CD4-positive, alpha-beta T cell (primary cell): ENCODE measurements at places on chromosomes 12 and 14. TPM values are rescaled to one million over a fixed set of nuclear protein-coding genes. Genes with fewer than 3 reads are reported as not detected.

Gene GALC
- 14.9 TPM for total RNA-seq

Gene FOXG1
- not detected for total RNA-seq

Gene KRT72
- 83.4 TPM for total RNA-seq

Gene IL22
- not detected for total RNA-seq

Gene AMN1
- 8.5 TPM for total RNA-seq

Gene GSG1
- not detected for total RNA-seq

Gene GUCY2C
- total RNA-seq, result not detected

Gene CISTR
- total RNA-seq, result not detected

Gene GCH1
- 20.4 TPM for total RNA-seq

Gene SCYL2
- total RNA-seq, result 37.5 TPM

Gene GLIPR1L1
- not detected for total RNA-seq

Gene C14orf132
- 2.0 TPM for total RNA-seq

Gene IGF1
- total RNA-seq, result not detected

Gene A2ML1
- not detected for total RNA-seq

- no peak for DNase-seq
Measured at GRCh38 chr14:24630872-24631477, 3.0 kb downstream of the GZMB start.

GRCh38 chr12:65372574-65372973 is 94.1 kb downstream of the MSRB3 start:
- DNase-seq, result no peak

GRCh38 chr12:44748950-44749468 is 127.1 kb downstream of the NELL2 start:
- DNase-seq, result no peak

DNA sequence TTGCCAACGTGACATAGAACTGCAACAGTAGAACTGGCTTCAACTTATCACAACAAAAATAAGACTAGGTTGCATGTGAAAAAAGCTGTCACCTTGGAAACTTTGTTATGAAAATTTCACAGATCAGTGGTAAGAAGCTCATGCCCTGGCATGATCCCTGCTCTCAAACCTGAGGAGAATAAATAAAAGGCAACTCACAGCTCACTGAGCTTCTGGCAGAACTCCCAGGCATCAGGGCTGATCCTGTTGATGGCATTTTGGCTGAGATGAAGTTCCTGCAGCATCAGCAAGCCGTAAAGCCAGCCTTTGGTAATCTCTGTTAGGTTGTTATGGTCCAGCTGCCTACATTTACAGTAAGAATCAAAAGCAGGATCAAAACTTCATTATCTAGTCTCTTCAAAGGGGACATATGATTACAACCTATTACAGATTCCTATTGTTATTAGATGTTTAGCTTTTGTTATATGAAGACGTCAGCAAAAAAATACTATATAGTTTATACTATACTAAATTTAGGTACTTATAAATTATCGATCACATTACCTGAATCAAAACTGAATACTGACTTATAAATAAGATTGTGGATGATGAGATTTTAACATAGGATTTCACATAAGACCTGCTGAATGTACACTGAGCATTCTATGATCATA is 32.0 kb downstream of the LRIG3 start:
- DNase-seq, result no peak

DNA sequence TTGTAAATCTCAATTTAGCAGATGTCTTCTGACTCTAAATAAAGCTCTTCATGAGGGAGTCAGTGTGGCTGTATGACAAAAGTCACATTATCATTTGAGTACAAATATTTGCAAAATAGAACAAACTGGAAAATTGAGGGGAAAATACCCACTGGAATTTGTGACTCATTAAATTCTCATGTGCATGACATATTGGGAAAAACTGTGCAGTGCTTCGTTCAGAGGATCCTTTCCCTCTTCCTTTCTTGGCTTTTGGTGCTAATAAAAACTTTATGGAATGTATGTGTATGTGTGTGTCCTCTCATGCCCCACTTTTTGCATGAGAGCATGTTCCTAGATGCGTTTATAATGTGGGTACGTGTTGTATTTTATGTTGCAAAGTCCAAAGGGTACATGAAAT is 267.8 kb downstream of the KTN1 start:
- no peak for DNase-seq

DNA sequence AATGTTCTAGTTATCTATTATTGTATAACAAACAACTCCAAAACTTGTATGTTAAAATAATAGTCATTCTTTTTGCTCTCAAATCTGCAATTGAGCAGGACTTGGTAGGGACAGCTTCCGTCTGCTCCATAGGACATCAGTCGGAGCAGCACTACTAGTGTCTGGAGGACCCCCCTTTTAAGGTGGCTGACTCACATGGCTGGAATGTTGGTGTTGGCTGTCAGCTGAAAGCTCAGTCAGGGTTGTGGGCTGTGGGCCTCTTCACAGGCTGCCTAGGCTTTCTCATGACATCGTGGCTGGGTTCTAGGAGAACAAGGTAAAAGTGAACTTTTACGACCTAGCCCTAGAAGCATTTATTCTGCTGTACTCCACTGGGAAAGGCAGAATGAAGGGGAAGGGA is 160.6 kb downstream of the ANO4 start:
- DNase-seq, result no peak

DNA sequence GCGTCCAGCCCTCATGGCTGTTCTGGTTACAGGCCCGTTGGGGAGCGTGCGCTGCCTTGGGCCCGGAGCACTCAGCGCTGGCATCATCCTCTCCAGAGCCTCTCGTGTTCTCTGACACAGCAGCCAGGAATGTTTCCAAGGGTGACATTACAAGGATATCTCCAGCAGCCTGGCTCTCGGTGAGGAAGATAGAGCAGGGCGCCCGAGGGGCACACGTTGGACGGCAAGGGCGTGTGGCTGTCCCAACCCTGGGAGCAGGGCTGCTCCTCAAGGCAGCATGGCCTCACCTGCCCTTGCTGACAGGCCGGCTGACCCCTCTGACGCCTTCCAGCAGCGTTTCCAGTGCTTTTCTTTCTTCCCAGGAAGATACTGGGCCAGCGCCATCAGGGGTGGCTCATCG is 14.4 kb downstream of the LRCOL1 start:
- no peak for DNase-seq

- DNase-seq, result no peak
Measured at GRCh38 chr12:49583366-49584094, 15.6 kb upstream of the MCRS1 start.

DNA sequence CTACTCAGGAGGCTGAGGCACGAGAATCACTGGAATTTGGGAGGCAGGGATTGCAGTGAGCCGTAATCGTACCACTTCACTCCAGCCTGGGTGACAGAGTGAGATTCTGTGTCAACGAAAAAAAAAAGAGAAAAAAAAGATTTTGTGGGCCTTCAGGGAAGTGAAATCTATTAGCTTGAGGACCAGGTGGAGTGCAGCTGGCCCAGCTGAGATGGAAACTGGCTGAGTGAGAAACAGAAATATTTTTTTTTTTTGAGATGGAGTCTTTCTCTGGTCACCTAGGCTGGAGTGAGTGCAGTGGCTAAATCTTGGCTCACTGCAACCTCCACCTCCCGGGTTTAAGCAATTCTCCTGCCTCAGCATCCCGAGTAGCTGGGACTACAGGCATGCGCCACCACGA is 2.3 kb upstream of the CLEC4C start:
- DNase-seq, result no peak

- DNase-seq, result no peak
Measured at GRCh38 chr14:36313898-36314297, 6.5 kb downstream of the MBIP start.

GRCh38 chr14:94099006-94099405 is 11.5 kb upstream of the IFI27 start:
- DNase-seq, result no peak

- no peak for DNase-seq
Measured at GRCh38 chr12:116165036-116165425, 112.5 kb downstream of the MED13L start.

- no peak for DNase-seq
Measured at GRCh38 chr14:88683119-88683518, 109.6 kb downstream of the EML5 start.

DNA sequence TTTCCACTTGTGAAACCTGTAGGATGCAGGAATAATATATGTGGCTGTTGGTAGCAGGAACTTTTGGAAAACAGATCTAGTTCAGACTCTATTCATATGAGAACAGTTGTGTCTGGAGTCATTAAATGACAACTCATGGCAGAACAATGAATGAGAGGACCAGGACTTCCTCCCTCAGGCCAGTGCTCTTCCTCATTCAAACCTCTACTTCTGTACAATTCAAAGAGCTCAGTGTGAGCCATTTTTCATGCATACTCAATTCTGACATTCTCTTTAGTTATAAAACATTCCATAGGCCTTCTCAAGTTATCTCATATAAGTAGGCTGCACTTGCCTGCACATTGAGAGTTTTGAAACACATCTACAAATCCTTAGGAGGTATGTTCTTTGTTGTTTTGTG is 1526.6 kb upstream of the FLRT2 start:
- no peak for DNase-seq

- no peak for DNase-seq
Measured at GRCh38 chr12:76028571-76029277, 2.9 kb downstream of the PHLDA1 start.

- DNase-seq, result no peak
Measured at GRCh38 chr14:54589076-54589475, 22.1 kb downstream of the SAMD4A start.

- no peak for DNase-seq
Measured at GRCh38 chr14:78785265-78785664, 615.1 kb downstream of the NRXN3 start.

DNA sequence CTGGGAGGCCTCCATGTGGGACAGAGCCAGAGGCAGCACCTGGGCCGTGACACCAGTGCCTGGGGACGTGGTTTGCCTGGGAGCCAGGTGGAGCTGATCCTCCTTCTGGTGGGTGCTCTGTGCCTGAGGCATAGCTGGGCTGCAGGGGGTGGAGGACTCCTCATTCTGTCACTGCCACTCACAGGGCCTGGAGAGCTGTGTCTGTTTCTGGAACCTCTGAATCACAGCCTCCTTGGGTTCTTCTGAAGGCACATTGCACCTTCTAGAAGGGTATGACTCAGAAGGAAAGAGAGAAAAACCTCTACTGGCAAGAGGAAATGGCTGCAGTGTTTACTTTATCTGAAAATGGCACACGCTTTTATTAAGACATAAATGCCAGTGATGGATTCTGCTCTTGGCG is 659.8 kb downstream of the VRK1 start:
- DNase-seq, result peak; percentile 71

DNA sequence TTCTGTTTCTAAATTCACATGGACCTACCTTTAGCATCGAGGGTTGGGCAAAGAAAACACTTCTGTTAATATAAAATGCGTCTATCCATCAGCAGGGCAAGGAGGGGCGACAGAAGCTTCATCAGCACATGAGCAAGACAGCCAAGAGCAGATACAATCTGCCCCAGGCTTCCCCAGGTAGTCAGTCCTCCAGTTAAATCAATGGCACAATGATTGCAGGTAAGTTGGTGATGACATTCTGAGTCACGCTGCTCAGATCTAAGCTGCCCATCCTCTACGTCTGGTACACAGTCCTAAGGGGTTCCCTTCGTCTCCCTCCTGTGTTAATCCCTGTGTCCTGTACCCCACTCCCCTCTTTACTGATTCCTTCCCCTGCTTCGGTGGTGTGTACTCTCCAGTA is 38.8 kb downstream of the MAP3K9 start:
- no peak for DNase-seq

- DNase-seq, result no peak
Measured at GRCh38 chr14:67766035-67766680, 50.2 kb downstream of the ZFYVE26 start.

- DNase-seq, result no peak
Measured at GRCh38 chr12:89405626-89406345, 53.5 kb upstream of the DUSP6 start.

DNA sequence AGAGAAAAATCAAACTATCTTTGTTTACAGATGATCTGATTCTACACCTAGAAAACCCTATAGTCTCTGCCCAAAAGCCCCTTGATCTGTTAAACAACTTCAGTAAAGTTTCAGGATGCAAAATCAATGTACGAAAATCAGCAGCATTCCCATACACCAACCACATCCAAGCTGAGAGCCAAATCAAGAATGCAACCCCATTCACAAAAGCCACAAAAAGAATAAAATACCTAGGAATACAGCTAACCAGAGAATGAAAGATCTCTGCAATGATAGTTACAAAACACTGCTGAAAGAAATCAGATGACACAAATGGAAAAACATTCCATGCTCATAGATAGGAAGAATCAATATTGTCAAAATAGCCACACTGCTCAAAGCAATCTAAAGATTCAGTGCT is 265.7 kb downstream of the AEBP2 start:
- DNase-seq, result no peak

DNA sequence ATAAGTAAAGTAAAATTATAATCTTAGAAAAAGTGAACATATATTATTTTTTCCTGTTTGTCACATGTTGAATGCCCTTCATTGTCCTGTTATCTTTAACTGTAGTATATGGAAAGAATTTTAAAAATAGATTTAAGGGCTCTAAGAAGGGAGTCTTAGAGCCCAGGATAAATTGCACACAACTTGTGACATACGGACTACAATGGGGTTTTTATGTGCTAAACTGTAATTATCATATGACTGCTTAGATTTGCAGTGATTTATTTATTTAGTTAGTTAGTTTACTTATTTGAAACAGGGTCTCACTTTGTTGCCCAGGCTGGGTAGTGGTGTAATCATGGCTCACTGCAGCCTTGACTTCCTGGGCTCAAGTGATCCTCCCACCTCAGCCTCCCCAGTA is 187.8 kb upstream of the HMGA2 start:
- DNase-seq, result no peak

DNA sequence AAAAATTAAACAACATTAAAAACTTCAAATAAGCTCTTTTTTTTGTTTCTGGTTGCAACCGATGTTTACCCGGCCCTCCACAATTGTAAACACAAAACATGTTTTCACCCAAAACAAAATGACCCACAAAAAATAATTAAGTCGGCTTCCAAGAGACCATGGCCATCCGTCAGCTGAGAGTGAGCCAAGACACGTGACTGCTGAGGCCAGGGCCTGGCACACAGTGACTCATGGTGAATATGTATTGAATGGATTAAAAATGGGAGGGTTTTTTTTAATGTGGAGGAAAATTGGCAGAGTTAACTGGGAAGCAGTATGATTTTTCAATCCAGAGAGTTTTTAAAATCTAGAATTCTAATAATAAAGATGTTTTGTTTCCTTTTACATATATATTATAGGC is 13.8 kb upstream of the CPNE8 start:
- no peak for DNase-seq
